Upper lobe of right lung (tissue), 1 donor: ENCODE measurements at places on chromosomes 7 and 10. TPM values are rescaled to one million over a fixed set of nuclear protein-coding genes. Genes with fewer than 3 reads are reported as not detected.

NUDCD3 gene
- 91.0 TPM for total RNA-seq

- DNase-seq: no peak
These were observed 320.4 kb upstream of the SP8 start for GRCh38 chr7:21107101-21107500.

DNA sequence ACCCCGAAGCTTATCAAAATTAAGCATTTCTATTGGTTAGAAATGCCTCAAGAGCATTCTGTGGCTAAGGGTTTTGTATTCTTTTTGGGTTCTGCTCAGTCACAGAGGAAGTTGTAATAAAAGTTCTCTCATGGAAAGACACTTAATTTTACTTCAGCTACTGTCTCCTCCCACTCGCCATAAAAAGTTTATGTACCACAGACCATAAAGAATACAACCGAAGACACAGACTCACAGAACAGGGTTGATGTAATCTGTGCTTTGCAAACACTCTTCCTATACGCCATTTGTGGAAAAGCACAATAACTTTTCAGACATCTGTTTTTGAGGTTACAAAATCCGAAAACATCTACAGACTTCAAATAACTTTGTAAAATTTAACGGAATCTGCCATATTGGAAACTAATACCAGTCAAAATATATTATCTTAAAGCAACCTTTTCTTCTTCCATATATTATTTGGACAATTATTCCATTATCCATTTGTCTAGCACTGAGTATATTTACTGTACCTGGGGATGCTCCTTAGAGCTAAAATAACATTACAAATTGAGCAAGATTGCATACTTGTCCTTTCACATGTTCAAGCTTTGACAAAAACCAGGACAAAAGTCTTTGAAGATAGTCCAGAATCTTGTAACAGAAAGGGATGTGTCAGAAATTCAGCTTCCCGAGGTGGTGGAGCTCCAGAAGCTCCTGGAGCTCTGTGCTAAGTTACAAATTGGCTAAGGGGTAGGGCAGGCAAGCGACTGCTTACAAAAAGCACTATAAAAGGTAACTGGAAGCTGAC is 219.0 kb upstream of the MEOX2 start:
- DNase-seq: no peak

DNA sequence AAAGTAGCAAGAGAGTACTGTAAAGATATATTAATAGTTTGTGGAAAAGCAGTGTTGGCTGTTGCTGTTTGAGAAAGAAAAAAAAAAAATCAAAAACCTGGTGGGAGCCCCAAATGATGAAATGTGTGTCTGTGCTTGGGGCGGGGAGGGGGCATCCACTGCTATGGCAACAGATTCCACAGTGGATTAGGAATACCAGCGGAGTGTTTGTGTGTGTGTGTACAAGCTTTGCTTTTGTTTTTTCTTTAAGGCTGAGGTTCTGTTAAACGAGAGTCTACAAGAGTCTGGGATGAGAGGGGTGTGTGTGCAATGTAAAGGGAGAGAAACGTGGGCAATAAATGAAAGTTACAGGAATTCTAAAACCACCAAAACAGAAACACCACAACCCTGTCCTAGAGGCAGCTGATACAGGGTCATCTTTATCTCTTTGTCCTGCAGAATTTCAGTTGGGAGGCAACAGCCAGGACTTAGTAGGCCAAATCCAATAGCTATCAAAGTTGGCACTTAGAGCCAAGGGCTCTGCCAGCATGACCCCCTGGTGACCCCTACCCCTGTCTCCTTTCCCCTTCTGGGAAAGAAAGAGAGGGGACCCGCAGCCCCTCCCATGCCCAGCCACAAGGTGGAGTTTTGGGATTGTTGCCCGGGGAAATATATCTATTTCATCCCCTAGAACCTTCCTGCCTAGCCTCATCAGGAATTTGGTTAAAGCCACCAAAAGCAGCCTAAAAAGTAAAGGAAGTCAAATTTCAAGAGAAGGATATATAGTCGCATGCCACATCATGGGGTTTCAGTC is 85.4 kb downstream of the OSBPL3 start:
- DNase-seq: no peak

DNA sequence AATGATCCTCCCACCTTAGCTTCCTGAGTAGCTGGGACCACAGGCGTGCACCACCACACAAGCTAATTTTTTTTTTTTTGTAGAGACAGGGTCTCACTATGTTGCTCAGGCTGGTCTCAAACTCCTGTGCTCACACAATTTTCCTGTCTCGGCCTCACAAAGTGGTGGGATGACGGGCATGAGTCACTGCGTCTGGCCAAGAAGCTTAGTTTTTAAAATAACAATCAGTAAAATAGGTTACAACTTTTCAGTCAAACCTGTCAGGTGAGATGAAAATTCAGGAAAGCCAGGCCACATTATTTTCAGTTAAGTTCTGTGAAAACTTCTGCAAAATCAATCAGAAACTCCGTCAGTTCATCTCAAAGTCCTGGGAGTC is 55.4 kb downstream of the FAM241B start:
- DNase-seq: no peak

DNA sequence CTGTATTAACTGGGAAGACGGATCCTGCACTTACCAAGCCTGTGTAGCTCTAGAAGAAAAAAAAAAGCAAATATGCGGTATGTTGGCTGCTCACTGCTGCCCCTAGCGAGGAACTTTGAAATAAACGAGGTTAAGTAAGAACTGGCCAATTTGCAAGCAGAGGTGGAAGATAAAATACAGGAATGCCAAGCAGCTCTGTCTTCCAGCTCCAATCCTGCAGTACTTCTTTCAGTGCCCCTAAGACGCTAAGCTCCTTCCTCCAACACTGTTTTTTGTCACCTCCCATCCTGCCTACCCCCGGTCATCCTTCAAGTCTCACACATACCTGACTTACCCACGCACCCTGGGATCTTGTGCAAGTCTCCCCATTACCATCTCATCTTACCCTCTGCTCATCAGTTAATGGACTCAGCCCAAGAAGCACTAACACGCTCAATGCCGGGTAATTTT is 809 bp downstream of the C10orf143 start:
- DNase-seq: no peak

- DNase-seq: no peak
These were observed 1.1 kb downstream of the CUX1 start for GRCh38 chr7:101818287-101819071.

- DNase-seq: no peak
These were observed 923 bp upstream of the CREB3L2 start for GRCh38 chr7:138002828-138003189.

DNA sequence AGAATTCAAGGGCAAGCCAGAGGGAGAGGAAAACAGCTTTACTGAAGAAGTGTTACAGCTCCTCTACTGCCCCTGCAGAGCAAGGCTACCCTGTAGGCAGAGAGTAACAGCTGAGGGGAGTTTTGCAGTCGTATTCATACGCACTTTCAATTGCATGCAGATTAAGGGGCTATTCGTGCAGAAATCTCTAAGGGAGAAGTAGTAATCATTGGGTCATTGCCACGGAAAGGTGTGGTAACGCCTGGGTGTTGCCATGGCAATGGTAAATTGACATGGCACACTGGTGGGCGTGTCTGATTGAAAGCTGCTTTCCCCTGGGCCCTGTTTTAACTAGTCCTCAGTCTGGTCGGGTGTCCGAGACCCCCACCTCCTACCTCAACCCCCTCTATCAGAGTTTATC is 227.2 kb downstream of the NSUN6 start:
- DNase-seq: no peak

BNIP3 gene
- 38.2 TPM for total RNA-seq

- no peak for DNase-seq
These were observed 7.6 kb downstream of the STARD3NL start for GRCh38 chr7:38185395-38186307.

TMEM176B gene
- 68.2 TPM for total RNA-seq

- no peak for DNase-seq
These were observed 20.9 kb downstream of the SLC29A3 start for GRCh38 chr10:71339796-71340589.

NEUROD6 gene
- not detected for total RNA-seq

AOC1 gene
- 0.64 TPM for total RNA-seq
